Smooth muscle cell of the coronary artery (primary cell): ENCODE measurements at places on chromosomes 13 and 19. TPM values are rescaled to one million over a fixed set of nuclear protein-coding genes. Genes with fewer than 3 reads are reported as not detected.

The ZNF682 gene
- 1.7 and 1.8 TPM in 2 replicates for total RNA-seq

The VSTM1 gene
- total RNA-seq = not detected in 2 replicates

The SELENOV gene
- total RNA-seq = not detected in 2 replicates

The GRIN3B gene
- total RNA-seq = 0.23 and 0.45 TPM in 2 replicates

The DGKH gene
- total RNA-seq = 3.6 and 5.8 TPM in 2 replicates

The ADGRE2 gene
- total RNA-seq = under 0.01 and 0.35 TPM in 2 replicates

The OLFM4 gene
- total RNA-seq = not detected in 2 replicates

The LSR gene
- total RNA-seq = 0.45 TPM in 1 of 2 replicates, not detected in the other

The OVOL3 gene
- not detected in 2 replicates for total RNA-seq

The KCNRG gene
- 3.5 and 7.5 TPM in 2 replicates for total RNA-seq

The KLHL1 gene
- not detected in 2 replicates for total RNA-seq

The EXOC3L2 gene
- total RNA-seq = under 0.01 TPM in 1 of 2 replicates, not detected in the other

The SDHAF1 gene
- total RNA-seq = 6.8 and 13.5 TPM in 2 replicates

The CNFN gene
- not detected in 2 replicates for total RNA-seq

The PNMA8B gene
- 0.38 and 3.6 TPM in 2 replicates for total RNA-seq

The CERS1 gene
- 4.4 and 5.7 TPM in 2 replicates for total RNA-seq

The SYT3 gene
- 0.35 TPM in 1 of 2 replicates, not detected in the other for total RNA-seq

The TNNI3 gene
- total RNA-seq = not detected in 2 replicates

The URAD gene
- not detected in 2 replicates for total RNA-seq

The CEACAM19 gene
- total RNA-seq = 0.90 and 3.2 TPM in 2 replicates

The CEACAM4 gene
- total RNA-seq = not detected in 2 replicates

The DLL3 gene
- total RNA-seq = 0.08 TPM in 1 of 2 replicates, not detected in the other

The POU2F2 gene
- total RNA-seq = 0.08 and 0.12 TPM in 2 replicates

The AMER2 gene
- not detected in 2 replicates for total RNA-seq

The CPB2 gene
- total RNA-seq = not detected in 2 replicates

The ABHD8 gene
- 5.3 and 7.5 TPM in 2 replicates for total RNA-seq

The MEIOSIN gene
- total RNA-seq = not detected in 2 replicates

The ZNF625 gene
- 6.1 and 13.7 TPM in 2 replicates for total RNA-seq

The ZNF8 gene
- total RNA-seq = 1.6 and 2.6 TPM in 2 replicates

The LIPE gene
- total RNA-seq = 0.90 and 1.5 TPM in 2 replicates

The KLK7 gene
- total RNA-seq = not detected in 2 replicates

The ZNF813 gene
- total RNA-seq = 3.2 and 3.7 TPM in 2 replicates

The FCAR gene
- not detected in 2 replicates for total RNA-seq

The CCDC70 gene
- not detected in 2 replicates for total RNA-seq

The SLC25A41 gene
- 0.23 TPM in 1 of 2 replicates, not detected in the other for total RNA-seq
